ENCODE measurements at places on chromosomes 11 and 22.

DNA sequence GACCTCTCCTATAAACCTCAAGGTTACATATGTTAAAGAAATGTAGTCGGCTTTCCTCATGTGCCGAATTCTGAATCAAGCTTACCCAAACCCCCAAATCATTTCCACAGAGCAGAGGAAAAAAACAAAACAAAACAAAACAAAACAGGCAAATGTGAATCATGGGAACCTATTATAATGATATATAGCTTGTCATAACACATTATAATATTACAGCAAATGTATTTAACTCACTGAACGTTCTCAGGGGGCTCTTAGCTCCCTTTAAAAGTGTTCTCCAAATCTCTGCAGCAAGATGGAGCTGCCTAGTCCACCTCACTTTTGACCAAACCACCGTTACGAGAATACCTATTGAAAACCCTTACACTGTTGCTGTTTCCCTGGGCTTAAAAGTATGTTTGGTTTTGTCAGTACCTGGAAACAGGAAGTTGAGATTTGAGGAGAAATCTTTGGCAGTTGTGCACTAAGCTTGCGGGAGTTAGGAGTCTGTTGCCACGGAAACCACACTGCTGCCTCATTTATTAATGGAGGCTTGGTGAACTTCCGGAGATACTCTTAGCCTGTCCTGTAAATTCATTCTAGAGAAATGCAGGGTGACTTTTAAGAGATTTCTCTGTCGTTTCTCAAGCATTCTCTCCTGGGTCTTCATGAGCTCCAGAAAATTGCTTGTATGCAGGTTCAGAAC, 167.0 kb upstream of the RASSF10 start:
- no peak for DNase-seq

GRCh38 chr11:124207102-124207792, 24.1 kb downstream of the OR10D3 start:
- no peak for DNase-seq

DNA sequence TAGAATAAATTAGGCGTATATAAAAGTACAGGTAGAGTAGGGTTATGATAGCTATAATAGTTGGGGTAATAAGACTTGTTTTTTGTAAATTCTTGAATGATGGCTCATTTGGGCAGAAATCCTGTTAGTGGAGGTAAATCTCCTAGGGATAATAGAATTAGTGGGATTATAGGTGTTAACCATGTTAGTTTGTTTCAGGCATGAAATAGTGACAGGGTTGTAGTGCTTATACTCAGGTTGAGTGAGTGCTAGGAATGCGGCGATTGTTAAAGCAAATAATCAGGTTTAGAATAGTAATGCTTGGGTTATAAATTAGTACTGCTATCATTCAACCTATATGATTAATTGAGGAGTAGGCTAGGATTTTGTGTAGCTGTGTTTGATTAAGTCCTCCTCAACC, 297.1 kb downstream of the DYNC2H1 start:
- DNase-seq, result no peak

- DNase-seq, result no peak
Measured at GRCh38 chr22:28710576-28711191, 30.9 kb downstream of the CHEK2 start.

- no peak for DNase-seq
Measured at GRCh38 chr11:35146711-35147110, 7.7 kb downstream of the CD44 start.

DNA sequence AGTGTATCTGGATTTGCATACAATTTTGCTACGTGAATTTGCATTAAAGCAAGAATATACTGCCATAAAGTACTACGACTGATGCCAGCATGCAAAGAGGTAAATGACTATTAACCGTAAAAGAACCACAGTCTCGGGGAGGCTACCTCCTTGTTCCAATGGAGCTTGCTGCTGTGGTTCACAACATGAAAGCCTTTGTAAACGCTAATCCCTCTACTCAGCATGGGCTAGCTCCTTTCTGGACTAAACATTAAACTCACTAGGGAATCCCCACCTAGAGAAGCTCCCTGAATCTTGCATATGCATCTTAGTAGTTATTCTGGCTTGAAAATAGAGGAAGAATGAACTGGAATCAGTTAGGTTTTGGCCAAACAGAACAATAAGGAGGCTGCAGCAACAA, 60.5 kb upstream of the ARHGAP32 start:
- DNase-seq, result no peak

DNA sequence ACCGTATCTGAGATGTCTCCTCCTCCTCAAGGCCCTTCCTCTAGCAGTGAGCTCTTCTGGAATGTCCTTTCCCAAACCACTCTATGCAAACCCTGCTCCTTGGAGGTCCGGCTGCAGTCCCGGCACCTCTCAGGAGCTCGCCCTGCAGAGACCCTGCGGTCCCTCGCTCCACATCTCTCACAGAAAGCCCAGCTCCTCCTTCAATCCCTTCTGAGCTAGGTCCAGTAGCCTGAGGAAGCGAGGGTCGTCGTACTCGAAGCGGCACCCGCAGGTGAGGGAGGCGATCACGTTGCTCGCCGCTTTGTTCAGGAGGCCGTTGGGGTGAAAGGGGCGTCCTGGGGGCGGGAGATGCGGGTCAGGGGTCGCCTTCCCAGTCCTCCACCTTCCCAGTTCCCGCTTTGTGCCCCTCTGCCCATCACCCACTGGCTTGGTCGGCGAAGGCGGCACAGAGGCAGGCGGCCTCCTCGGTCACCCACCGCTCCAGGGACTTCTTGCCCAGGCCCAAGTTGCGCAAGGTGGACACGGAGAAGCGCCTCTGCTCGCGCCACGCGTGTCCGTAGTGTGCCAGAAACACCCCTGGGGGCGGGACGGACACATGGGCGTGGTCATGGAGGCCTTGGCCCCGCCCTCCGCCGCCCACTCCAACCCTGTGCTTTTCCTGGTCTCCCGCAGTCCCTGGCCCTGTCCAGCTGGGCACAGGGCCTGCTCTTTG, 21.5 kb upstream of the CYP2D6 start:
- DNase-seq, result no peak

- DNase-seq, result no peak
Measured at GRCh38 chr11:34976496-34977088, 60.2 kb downstream of the PDHX start.

All from stimulated activated CD8-positive, alpha-beta memory T cell treated with anti-CD3 and anti-CD28 coated beads, Interleukin-7, amount 100 ng/mL, for 1 hour (primary cell).